Hematopoietic multipotent progenitor cell (in vitro differentiated cells): ENCODE measurements at places on chromosomes 6 and 20. TPM values are rescaled to one million over a fixed set of nuclear protein-coding genes. Genes with fewer than 3 reads are reported as not detected.

ZNF311 gene
- total RNA-seq, result 0.27 TPM

KCNQ2 gene
- total RNA-seq, result 0.27 TPM

BPIFB1 gene
- total RNA-seq, result not detected

KCNG1 gene
- 0.27 TPM for total RNA-seq

CRIP3 gene
- 0.27 TPM for total RNA-seq

BEND3 gene
- total RNA-seq, result 2.2 TPM

MACROD2 gene
- total RNA-seq, result 0.81 TPM

LTB gene
- 31.0 TPM for total RNA-seq

FOXF2 gene
- not detected for total RNA-seq
